ENCODE measurements at places on chromosomes 16 and 17.

- no peak for DNase-seq
Observed at GRCh38 chr17:48613862-48614694, 1.0 kb downstream of the HOXB8 start.

GRCh38 chr17:77466140-77466539 is 325.4 kb downstream of the SEC14L1 start:
- DNase-seq: no peak

DNA sequence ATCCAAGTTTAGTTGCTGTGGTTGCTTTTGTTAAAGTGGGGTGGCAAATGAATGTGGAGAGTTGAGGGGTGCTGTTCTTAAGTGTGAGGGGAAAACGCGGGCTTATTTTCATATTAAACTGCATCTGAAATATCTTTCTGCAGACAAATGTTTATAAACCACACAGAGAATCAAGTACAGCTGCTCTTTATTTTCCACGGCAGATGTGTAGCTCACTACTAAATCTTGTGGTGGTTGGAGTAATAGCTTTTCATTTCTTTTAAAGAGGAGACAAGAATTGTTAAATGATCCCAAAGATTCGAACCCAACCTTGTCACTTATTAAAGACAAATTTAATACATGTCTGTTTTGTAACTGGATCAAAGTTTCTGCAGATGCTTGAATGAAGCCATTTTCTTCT is 2.1 kb downstream of the CLTC start:
- no peak for DNase-seq

GRCh38 chr16:31877876-31878642 is 4.5 kb downstream of the ZNF267 start:
- no peak for DNase-seq

DNA sequence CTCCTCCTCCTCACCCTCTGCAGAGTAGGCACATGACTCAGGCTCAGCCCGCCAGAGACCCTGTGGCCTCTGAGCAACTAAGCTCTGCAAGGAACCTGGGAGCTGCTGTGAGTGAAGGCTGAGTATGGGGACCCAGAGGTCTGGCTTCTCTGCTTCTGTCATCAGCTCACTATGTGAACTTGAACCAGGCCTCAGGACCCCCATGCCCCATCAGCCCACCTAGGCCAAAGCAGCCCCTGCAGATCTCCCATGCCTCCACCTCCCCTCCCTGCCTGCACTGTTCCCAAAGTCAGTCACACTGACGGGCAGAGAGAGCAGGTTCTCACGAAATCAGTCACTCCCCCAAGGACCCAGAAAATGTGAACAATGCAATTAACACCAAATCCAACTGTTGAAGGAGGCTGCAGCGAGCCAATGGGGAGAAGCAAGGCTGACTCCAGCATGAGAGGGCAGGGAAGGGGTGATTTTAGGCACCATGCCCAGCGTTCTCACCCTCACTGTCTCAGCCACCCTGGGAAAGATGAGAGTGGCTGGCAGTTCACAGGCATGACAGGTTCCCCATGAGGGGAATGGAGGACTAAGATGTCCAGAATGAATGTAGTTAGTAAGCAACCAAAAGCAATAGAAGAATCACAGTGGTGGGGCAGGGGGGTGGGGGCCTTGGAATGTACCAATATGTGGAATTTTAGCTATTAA is 60.6 kb downstream of the BEAN1 start:
- DNase-seq: no peak

- no peak for DNase-seq
Observed at GRCh38 chr16:47519996-47520679, 59.0 kb downstream of the PHKB start.

DNA sequence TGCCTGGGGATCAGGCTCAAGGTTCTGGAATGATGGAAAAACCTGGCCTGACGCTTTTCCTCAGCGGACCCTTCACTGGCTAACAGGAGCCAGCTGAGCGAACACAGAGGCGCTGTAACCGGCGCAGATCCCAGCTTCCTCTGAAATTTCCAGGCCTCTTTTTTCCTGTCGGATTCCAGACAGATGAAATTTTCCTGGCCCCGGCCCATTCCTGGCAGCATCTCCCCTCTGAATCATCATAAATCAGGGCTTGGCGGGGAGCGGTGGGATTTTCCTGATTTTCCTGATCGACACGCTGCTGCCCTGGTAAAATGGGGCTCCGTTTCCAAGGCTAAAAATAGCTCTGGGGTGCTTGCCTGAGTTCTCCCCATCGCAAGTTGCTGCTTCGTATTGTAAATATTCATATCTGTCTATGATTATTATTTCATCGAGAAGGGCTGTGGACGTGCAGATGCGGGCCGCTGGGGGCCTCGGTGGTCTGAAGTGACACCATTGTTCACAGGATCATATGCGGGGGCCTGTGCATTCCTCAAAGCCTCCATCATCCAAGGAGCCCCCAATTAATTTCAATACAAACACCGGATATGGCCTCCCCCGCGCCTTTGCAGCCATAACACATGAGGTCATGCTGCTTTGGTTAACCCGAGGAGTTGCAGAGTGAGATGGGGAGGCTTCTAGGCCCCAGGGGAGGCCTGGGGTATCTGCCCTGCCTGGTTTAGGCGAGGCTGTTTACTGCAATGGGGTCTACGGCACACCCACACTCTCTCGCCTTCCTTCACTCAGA is 45.8 kb upstream of the ETV4 start:
- no peak for DNase-seq
